ENCODE measurements at places on chromosomes 1 and 21.
A peak's percentile ranks its signal among the peaks of the same experiment; 100 is the strongest.

- DNase-seq: peak; percentile 65
Measured at GRCh38 chr1:211352985-211353515, 26.4 kb downstream of the TRAF5 start.

DNA sequence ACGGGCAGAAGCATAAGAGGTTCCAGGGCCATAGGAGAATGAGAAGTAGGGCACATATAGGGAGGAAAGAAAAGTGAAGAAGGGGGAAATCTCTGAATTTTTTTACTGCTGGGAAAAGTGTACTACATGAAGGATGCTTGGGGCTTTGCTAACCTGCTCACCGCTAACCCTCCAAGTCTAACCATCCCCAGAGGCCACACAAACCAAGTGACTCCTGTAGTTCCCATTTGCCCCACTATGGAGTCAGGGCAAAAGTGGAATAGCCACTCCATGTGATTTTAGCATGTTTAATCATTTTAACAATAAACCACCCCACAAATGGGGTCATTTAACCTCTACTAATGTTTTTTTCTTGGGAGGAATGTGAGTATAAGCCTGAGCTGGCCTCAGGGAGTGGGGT is 24.7 kb downstream of the MPZ start:
- DNase-seq: no peak

DNA sequence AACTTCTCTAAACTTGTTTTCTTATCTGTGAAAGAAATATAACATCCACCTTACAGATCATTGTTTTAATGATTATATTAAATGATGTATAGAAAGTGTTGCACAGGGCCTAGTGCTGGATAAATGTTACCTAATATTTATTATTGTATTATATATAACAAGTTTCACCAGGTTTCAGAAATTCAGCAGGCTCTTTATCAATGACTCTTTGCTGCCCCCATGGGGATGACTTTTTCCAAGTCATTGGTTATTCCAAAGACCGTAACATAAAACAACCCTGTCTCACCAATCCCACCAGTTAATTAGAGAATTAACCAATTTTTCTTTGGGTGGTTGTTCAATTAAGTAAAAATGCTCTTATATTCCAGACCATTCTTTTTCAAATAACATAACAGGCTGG is 7.3 kb upstream of the DEDD start:
- peak; percentile 70 for DNase-seq

DNA sequence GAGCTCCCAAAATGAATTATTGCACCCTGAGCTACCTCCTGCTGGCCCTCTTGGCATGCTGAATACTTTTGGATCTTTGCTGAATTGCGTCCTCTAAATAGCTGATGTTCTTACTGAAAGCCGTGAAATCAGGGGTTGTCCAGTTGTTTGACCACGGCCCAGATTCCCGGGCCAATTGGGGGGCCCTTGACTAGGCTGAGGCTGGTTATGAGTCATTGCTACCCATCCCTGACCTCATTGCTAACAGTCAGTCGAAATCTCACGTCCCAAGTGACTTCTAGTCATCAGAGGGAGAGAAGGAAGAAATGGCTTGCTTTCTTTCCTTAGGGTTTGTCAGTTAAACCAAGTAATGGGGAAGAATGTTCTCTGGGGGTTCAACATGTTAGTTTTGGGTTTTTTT is 37.4 kb downstream of the SMYD2 start:
- no peak for DNase-seq

GRCh38 chr1:179952186-179952585 is 2.4 kb upstream of the CEP350 start:
- no peak for DNase-seq

DNA sequence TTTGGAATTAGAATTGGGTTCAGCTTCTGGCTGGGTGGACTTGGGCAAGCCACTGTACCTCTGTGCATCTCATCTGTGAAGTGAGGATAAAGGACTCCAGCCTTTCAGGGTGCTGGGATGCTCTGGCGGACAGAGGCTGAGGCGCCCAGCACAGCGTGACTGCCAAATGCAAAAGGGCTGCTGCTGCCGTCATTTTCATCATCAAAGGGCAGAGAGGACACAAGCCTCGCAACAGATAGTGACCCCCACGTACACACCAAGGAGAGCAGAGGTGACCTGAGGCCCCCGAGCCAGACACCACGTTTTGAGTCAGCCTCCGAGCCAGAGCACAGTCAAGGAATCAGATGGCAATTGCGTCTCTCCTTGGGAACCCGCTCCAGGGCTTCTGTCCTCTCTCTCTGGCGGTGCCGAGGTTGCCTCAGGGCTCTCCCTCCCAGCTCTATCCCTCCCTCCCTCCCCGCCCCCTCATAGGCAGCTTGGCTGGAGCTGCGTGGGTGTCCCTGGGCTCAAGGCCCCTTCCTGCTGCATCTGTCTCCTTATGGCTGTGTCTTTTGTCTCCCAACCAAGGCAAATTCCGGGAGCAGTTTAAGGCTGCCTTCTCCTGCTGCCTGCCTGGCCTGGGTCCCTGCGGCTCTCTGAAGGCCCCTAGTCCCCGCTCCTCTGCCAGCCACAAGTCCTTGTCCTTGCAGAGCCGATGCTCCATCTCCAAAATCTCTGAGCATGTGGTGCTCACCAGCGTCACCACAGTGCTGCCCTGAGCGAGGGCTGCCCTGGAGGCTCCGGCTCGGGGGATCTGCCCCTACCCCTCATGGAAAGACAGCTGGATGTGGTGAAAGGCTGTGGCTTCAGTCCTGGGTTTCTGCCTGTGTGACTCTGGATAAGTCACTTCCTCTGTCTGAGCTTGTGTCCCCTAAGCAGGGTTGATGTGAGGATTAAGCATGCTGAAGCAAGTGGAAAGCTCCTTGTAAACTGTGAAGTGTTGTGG is 9.0 kb downstream of the HCRTR1 start:
- DNase-seq: peak; percentile 61

- no peak for DNase-seq
Measured at GRCh38 chr1:90434460-90434859, 282.6 kb downstream of the BARHL2 start.

- no peak for DNase-seq
Measured at GRCh38 chr1:23103001-23103889, 65.4 kb downstream of the LUZP1 start.

DNA sequence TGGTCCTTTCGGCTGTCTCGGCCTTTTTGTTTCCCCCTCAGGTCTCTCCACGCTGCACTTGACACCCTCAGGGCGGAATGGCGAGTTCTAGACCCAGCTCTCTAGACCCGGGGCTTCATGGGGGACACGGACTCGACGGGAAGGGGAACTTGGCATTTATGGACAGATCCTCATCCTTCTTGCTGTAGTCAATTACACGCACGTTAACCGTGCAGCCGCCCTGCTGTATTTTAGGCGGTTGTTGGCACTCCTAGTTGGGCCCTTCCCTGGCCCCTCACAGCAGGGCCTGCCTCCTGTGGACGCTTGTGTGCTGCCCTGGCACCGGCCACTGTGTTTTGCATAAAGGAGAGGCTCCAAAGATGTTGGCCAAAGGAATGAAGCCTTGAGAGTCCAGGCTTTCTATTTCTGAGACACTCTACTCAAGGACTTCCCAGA is 558 bp upstream of the BTG3 start:
- DNase-seq: no peak

- DNase-seq: no peak
Measured at GRCh38 chr1:230145505-230145899, 78.5 kb downstream of the GALNT2 start.

DNA sequence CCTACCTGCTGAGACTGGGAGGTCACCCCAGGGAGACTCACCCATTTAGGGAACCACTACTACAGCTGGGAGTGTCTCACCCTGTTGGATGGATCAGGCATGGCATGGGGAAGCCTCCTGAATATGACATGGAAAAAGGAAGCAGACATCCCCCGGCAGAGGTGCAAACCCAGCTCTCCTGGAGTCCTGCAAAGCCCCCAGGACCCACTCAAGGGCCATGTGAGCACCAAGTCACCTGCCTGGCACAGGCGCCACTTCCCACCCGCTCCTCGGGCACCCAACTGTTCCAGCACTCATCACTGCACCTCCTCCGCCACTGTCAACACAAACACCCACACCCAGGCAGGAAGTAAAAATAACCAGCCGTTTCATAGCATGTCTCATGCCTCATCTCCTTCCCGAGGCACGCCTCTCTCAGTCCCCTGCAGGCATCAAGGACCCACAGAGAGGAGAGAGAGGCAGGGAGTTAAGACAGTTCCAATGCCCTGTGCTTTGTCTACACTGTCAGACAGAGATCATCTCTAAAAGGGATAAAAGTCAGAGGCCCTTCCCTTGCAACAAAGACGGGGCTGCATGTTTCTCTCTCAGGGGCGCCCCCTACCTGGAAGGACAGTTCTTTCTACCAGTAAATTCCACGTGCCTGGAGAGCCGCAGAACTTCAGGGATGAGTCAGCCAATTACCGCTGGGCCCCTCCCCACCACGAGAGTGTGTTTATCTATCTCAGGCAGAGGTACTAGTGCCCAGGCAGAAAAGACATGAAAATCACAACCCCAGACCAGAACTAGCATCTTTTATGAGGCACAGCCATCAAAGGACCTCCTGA is 150.1 kb upstream of the SOD1 start:
- peak; percentile 83 for DNase-seq

DNA sequence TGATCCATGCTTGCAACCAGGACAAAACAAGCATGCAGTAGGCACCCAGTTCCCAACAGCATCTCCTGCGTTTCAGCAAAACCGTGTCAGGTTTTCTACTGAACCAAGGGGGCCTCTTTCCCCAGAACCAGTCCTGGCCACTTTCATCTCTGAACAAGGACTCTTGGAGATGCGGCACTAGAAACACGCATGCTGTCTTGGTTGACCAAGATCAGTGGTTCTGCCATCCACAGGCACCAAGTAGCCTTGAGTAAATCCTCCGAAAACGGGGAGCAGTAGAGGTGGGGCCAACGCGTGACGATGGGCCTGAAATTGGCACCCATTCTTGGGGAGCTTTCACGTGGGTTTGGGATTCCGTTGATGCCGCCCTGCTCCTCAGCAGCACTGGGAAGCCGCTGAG is 62.5 kb upstream of the AJAP1 start:
- DNase-seq: no peak

DNA sequence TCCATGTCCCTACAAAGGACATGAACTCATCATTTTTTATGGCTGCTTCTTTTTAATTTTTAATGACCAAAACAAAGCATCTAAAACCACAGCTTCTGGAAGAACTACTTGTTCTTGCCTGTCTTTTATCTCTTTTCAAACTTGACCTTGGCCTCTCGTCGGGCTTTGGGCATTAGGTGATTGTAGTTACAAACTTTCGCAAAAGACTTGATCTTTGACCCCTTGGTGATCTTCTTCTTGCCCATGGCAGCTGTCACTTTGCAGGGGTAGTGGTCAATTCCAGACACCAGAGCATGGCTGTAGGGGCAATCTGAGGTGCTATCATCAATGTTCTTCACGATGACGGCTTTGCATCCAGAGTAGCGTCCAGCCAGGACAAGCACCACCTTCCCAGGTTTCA is 67.8 kb downstream of the EPB41 start:
- DNase-seq: no peak

- DNase-seq: no peak
Measured at GRCh38 chr1:67748630-67749029, 63.6 kb downstream of the GADD45A start.

DNA sequence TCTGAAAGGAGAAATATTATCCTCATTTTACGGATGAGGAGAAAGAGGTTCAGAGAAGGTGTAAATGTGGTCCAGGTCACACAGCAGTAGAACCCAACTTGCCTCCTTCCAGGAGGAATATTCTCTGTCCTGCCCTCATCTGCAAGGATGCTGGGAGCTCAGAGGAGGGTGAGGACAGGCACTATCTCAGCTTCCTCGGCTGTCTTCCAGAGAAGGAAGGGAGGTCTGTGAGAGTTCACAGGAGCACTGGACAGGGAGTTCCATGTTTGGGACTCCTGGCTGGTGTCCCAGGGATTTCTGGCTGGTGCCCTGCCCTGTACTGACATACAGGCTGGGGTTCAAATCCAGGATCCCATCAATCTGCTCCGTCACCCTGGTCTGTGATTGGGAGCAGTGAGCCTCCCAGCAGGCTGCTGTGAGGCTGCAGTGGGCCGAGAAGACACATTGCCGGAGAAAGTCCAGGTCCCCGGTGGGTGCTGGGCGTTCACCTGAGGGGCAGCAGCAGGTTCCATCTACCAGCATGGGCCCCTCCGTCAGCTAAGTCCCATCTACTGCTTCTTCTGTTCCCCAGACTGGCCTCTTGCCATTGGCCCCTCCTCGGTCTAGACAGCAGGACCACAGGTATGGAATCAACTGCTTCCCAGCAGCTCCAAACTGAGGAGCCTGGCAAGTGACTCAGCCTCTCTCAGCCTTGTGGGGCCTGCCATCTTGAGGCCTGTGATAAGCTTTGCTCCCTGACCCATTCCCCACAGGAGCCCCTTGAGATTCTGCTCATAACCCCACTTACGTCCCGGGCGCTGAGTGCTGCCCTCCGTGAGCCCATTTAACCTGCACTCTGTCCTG is 8.5 kb upstream of the BSND start:
- DNase-seq: no peak

GRCh38 chr1:245153552-245154428 is 995 bp upstream of the KIF26B start:
- DNase-seq: peak; percentile 73

DNA sequence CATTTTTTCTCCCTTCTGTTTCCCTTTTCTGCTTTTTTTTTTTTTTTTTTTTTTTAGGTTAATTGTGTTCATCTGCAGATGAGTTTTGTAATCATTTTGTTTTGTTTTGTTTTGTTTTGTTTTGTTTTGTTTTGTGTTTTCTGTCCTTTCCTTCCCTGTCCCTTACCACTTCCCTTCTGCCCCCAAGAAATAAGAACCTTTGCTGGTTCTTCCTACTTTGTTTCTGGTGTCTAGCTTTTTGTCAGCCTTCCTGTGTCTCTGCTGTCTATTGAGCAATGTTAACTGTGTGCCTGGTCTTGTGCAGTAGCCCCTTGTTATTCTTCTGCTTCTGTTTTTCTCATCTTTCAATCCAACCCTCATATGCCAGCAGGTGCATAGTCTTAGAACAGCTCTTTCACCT is 46.0 kb downstream of the MPZL1 start:
- no peak for DNase-seq

GRCh38 chr1:6519935-6520671 is 28.6 kb upstream of the PLEKHG5 start:
- DNase-seq: peak; percentile 93

DNA sequence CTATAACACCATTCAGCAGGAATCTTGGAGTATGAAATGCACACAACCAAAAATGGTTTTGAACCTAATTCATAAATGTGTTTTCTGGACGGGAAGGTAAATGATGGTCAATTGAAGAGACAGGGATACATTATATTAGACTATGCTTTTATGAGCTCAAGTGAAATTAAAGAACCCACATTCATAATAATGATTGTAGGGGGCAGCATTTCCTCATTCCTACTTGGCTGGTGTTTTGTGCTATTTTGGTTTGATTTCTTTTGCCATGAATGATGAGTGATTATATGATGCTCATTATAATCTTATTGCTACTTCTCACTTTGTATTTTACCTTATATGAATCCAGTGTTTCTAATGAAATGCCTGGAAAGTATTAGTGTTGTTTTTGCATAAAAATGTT is 372 bp downstream of the OR2L3 start:
- DNase-seq: no peak

- peak; percentile 94 for DNase-seq
Measured at GRCh38 chr1:227999056-227999930, 7.5 kb upstream of the WNT3A start.

- no peak for DNase-seq
Measured at GRCh38 chr1:157523774-157524493, 28.4 kb downstream of the FCRL5 start.

GRCh38 chr21:35984654-35985361 is 75.5 kb downstream of the SETD4 start:
- no peak for DNase-seq

- no peak for DNase-seq
Measured at GRCh38 chr1:193703121-193703520, 516.7 kb upstream of the B3GALT2 start.

Measured in H7 (cell line).